Vagina (tissue), 2 donors: ENCODE measurements at places on chromosomes 6 and 20.
A peak's percentile ranks its signal among the peaks of the same experiment; 100 is the strongest.

- H3K27ac ChIP-seq, result no peak overlapping the region
- no peak for DNase-seq
- H3K4me3 ChIP-seq, result no peak overlapping the region
- no peaks in the 10 kb centered on the region for H3K36me3 ChIP-seq
- H3K4me1 ChIP-seq, result no peaks in the 10 kb centered on the region
These were observed 68.9 kb upstream of the TBXT start for GRCh38 chr6:166236596-166236995.

GRCh38 chr20:32737371-32738223 lies 5.7 kb downstream of the COMMD7 start:
- H3K4me3 ChIP-seq, result no peak overlapping the region
- no peaks in the 10 kb centered on the region for H3K36me3 ChIP-seq
- H3K27me3 ChIP-seq, result no peaks in the 10 kb centered on the region

- peak overlapping the region; percentile 99 for H3K27ac ChIP-seq
- no peaks in the 10 kb centered on the region for H3K27me3 ChIP-seq
- H3K4me3 ChIP-seq, result peak overlapping the region; percentile 23
- no peak for DNase-seq
- peaks cover 100% of the 10 kb centered on the region for H3K4me1 ChIP-seq
These were observed 845 bp downstream of the ZMYND8 start for GRCh38 chr20:47355489-47356219.

DNA sequence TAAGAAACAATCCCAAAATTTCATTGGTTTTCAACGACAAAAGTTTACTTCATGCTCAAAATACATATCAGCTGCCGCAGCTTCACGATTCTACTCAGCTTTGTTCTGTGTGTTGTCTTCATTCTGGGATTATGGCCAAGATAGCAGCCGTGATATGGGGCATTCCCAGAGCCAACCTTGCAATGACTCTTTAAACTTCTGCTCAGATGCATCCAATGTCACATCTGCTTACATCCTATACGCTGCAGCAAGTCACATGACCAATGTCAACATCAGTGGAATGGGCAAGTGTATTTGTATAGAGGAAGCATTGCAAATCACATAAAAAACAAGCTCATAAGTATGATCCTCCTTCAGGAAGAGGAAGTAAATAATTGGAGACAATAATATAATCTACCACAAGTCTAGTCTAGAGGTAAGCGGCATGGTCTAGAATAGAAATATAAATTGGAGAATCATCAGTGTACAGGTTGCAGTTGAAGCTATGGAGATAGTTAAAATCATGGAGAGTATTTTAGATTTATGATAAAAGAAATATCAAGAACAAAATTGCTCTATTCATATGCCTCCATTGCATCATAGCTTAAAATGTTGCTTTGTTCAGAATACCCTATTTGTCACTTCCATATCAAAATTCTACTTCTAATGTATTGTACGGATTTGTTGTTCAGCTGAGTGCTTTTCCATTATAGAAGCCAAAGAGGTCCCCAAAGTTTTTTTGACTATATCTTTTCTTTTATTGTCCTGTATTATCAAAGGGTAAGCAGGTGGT lies 7.2 kb upstream of the C6orf141 start:
- no peak for DNase-seq
- H3K27ac ChIP-seq, result no peak overlapping the region
- no peaks in the 10 kb centered on the region for H3K36me3 ChIP-seq
- H3K4me1 ChIP-seq, result peaks cover 7% of the 10 kb centered on the region
- H3K4me3 ChIP-seq, result no peak overlapping the region

- no peak for DNase-seq
- H3K36me3 ChIP-seq, result no peaks in the 10 kb centered on the region
- H3K27me3 ChIP-seq, result no peaks in the 10 kb centered on the region
- no peak overlapping the region for H3K27ac ChIP-seq
- H3K4me3 ChIP-seq, result no peak overlapping the region
These were observed 65.9 kb downstream of the PREP start for GRCh38 chr6:105336986-105337385.
